ENCODE measurements at places on chromosomes 5 and 9.

- DNase-seq = no peak
These were observed at the start of gene AIF1L for GRCh38 chr9:131096269-131097125. TSS of gene AIF1L (plus strand) at chr9:131096531. CDS start at chr9:131096630, 99 bp downstream.

DNA sequence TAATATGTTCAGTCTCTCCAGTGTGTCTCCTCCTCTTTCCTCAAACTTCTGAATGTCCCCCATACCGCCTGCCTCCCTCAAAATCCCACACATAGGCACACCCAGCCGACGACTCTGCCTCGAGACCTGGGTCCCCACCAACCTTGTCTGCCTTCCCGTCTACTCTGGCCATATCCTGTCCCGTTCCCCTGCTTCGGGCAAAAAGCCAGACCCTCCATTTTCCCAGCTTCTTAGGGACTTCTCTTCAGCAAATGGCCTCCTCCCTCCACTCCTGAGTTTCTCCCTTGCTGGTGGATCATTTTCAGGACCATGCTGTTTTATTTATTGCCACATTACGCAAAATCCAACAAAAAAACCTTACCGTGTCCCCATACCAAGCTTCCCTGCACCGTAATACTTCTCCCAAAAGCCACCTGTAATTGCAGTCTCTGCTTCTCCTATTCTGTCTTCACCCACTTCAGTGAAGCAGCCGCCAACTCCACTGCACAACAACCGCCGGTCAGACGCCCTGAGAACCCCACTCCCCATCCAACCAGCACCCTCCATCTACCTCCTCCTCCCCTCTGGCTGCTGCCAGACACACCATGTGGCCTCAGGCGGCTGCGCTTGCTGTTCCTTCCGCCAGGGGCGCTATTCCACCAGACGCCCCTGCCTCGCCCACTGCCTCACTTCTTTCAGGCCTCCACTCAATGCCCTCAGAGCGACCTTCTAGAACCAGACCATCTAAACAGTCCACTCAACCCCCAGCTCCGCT is 117.0 kb downstream of the TRPM6 start:
- peak; percentile 36 for DNase-seq

DNA sequence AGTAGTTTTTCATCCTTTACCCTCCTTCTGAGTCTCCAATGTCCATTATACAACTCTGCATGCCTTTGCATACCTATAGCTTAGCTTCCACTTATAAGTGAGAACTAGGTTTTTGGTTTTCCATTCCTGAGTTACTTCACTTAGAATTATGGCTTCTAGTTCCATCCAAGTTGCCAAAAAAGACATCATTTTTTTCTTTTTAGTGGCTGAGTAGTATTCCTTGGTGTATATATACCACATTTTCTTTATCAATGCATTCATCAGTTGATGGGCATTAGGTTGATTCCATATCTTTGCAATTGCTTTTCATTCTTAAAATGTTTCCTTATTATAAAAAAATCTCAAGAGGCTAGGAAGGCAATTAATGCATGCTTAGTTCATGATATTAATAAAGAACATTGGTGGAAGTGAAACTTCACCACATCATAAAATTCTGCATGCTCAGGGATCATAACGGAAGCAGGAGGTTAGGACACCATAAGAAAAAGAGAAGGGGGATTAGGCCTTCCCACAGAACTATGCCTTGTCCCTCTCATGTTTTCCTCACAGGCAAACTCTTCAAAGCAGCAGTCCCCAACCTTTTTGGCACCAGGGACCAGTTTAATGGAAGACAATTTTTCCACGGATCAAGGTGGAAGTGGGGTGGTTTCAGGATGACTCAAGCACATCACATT is 105.2 kb downstream of the FRMD3 start:
- DNase-seq = no peak

DNA sequence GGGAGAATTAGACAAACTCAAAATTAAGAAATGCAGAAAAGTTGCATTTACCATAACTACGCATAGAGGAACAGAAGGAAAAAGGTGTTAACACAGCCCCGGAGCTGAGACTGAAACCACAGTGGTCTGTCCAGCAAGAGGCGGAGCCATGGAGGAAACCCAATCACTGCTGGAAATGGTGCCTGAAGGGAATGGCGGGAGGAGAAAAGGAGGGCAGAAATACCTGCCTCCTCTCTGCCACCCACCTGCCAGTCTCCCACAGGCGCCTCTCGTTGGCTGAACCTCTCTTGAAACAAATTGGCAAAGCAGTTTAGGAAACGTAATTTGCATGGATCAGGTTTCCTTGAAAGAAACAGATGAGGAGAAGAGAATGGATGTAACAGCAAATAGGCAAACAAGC is 9.7 kb upstream of the PRKACG start:
- DNase-seq = no peak

DNA sequence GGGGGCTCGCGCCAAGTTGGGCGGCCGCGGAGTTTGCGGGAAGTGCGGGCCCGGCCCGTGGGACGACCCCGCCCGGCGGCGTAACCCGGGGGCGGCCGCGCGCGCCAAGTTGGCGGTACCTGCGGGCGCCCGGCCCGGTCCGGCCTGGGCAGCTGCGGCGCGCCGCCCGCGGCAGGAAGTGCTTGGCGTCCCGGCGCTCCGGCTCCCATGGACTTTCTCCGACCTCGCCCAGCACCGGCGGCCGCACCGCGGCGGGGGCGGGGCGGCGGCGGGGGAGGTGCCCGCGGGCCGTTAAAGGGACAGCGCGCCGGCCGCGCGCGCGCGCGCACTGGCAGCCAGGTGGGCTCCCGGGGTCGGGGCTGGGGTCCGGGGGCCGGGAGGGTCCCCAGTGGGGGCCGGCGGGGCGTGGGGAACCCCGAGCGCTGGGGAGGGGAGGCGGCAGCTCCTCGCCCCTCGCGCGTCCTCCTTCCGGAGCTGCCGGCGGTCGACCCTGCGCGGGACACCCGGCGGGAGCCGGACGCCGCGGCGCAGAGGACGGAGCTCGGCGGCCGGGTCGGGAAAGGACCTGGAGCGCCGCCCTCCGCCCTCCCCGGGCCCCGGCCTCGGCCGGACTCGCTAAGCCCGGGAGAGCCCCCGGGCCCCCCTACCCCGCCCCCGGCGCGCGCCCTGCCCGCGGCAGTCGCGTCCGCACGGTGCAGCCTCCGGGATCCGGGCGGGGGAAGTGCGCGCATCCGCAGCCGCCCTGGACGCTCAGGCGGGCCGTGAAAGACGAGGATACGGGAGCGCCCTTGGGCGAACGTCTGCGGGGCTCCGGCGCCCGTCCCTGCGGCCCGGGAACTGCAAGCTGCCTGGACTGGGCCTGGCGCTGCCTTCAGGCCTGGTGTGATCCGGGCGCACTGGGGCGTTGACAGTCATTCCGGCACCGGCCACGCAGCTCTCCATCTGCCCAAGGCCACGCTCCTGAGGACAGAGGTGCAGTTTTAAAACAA is at the start of gene NACC2:
TSS of gene NACC2 (minus strand) at position 220 of the 989 bp plus-strand sequence. CDS start 44,768 bp downstream, outside the sequence.
- DNase-seq = no peak

DNA sequence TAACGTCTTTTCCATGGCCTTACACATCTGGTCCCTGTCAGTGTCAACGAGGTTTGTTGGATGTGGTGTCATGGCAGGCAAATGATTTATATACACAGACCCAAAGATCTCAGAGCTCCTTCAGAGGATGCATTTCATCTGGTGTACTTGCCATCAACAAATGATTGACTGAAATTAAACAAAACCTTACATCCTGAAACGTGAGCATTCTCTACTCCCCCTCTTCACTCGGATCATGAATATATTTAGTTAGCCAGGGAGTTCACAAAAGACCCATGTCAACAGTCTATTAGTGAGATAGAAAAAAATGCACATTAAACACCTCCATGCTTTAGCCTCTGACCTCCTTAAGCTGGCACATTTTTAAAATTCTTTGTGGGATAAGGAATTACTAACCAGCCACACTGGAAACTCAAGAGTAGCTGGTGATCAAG is 215.6 kb downstream of the EFNA5 start:
- no peak for DNase-seq

DNA sequence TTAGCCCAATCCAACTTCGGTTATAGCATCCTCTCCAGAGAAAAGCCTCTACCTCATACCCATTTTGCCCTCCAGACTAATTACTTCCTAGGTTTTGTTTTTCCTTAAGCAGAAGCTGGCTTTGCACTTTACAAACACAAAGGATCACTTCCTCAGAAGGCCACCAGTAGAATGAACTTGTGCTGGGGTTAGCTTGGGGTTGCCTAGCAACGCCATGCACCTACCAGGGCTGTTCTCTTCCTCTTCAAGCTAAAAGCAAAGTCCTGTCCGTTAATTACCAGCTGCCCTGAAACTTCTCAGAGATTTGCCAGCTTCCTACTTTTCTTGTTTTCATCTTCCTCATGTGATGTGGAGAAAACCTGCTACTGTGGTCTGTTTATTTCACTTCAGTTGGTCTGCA is 132.0 kb upstream of the WWC1 start:
- no peak for DNase-seq

DNA sequence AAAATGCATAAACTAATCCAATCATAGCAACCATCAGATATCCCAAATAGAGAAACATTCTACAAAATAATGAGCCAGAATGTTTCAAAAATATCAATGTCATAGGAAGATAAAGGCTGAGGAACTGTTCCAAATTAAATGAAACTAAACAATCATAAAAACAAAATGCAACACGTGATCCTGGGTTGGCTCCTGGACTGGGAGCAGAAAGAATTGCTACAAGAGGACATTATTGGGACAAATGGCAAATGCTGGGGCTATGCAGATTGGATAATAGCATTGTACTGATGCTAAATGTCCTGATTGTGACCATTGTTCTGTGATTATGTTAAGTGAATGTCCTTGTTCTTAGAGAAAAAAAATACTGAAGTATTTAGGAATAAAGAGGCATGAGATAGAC is 54.2 kb upstream of the AKNA start:
- no peak for DNase-seq

DNA sequence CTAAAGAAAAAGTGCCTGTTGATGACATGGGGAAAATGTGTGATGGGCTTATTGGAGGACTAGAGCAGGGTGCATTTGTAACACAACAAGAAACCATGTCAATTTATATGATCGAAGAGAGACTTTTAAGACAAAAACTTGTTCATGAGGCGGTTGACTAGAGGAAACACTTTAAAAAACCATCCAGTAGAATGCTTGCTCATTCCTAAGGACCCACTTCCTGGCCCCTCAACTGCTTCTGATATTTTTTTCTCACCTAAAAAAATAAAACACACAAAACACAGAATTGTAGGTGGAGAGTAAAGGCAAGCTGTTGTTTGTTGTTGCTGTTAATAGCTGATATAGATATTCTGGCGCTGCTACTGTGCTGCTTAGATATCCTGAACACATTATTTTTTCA is 50.6 kb downstream of the SPIN1 start:
- DNase-seq = no peak

GRCh38 chr5:58481066-58481676 is 10.1 kb upstream of the GAPT start:
- DNase-seq = no peak

- no peak for DNase-seq
These were observed 26.1 kb upstream of the RNU6ATAC start for GRCh38 chr9:134190232-134191121.

DNA sequence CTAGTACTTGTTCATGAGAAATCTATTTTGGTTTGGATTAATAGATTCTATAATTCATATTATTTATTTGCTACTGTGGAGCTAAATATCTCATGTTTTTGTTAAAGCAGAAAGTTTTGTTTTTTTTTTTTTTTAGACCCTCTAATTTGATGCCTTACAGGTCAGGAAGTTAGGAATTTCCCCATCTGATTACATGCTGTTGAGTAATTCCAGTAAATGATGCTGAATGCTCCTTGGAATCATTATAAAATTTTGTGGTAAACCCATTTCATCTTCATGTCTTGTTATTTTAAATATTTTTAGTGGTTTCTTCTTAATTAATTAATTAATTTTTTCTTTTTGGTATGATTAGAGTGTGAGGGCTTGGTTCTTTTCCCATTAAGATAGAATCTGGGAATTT is 35.6 kb downstream of the NNT start:
- DNase-seq = no peak

DNA sequence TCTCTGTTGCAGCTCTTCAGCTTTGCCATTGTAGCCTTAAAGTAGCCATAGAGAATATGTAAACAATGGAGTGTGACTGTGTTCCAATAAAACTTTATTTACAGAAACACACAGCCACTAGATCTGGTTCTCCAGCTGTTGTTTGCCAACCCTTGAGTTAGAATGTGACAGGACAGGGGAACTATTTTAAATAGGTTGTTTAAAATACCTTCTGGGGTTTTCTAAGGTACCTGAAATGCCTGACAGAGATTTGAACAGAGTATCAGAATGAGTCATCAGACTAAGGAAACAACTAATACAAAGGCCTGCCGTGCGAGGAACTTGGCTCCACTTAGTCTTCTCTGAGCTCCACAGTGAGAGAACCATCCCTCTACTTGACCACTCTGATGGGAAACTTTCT is 85.4 kb downstream of the HSD17B4 start:
- DNase-seq = no peak

DNA sequence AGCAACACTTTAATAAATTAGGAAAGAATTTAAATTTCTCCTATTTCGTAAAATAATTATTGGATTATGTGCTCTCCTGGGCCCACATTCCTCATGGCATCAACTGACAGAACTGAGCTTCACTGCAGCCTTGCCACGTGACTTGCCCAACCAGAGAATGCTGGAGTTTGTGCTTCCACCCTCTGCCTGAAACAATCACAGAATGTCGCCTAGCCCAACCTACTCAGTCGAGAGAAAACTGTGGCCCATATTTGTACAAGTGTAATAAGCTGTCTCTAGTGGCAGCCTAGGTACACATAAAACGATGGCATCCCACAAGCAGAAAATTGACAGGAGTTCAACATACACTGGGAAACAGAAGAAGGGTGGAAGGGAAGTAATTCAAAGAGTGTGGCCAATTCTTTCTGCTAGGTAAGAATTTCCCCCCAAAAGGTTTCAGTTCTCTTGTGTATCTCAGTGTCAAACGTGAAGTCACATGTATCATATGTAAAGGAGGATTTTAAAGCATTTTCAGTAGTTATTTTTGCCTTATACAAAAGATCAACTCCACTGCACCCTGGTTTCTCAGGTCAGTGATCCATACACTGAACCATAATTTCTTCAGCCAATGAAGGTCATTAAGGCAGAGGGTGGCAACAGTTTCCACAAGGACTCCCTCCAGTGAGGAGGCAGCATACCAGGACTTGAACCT is 41.7 kb downstream of the ZNF608 start:
- no peak for DNase-seq

- no peak for DNase-seq
These were observed 280.4 kb downstream of the MEF2C start for GRCh38 chr5:88602584-88602983.

- no peak for DNase-seq
These were observed 892.2 kb upstream of the ACO1 start for GRCh38 chr9:31492229-31492628.

DNA sequence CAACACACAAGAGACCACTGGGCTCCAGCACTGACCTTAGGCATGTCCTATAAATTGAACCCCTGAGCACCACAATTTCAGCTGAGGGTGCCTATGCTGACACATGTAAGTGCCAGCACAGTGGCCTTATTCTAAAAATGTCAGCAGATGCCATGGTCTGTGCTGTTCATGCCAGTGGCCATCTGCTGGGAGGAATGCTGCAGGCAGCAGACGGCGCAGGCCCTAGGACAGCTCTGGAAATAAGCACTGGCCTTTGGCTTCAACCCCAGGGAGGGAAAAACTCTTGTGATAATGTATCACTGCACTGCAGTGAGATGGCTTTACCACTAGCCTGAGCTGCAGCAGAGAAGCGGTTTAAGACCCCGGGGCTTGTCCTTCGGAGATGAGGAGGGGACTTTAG is 98.5 kb downstream of the SYK start:
- no peak for DNase-seq

GRCh38 chr5:96977228-96977627 is 41.3 kb downstream of the LNPEP start:
- no peak for DNase-seq
